Stimulated activated CD4-positive, alpha-beta T cell treated with anti-CD3 and anti-CD28 coated beads, Interleukin-4, amount 100 ng/mL, for 24 hours (primary cell): ENCODE measurements at places on chromosomes 2 and 18.

DNA sequence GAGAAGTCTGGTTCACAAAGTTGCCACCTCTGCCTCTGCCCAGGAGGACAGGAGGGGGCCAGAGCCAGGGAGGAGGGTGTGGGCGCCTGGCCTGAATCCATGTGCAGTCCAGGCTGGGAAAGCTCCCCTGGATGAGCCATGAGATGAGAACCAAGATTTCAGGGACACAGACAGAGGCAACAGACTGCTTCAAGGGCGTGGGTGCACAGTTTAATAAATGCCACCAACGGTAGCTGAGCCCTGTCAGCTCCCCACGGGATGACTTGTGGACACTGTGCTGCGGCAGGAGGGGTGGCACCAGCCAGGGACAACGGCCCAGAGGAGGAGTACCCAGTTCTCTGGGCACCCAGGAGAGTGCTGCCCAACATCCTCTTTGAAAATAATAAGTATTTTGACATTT, 15.2 kb downstream of the CAPG start:
- DNase-seq = no peak

DNA sequence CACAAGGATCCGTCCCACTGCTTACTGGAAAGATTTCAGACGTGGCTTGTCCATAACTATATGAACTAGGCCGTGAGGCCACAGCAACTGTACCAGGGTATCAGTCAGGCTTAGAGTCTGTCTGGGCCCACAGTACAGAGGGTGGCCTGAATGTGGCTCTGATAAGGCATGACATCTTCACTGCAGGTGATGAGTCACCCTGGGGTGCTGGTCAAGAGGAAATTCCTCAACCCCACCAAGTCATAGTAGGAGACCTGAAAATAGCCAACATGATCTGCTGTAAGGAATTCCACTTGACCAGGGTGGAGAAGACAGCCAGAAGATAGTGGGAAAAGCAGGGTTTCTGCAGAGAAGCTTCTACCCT, 107.7 kb downstream of the INHBB start:
- DNase-seq = no peak

DNA sequence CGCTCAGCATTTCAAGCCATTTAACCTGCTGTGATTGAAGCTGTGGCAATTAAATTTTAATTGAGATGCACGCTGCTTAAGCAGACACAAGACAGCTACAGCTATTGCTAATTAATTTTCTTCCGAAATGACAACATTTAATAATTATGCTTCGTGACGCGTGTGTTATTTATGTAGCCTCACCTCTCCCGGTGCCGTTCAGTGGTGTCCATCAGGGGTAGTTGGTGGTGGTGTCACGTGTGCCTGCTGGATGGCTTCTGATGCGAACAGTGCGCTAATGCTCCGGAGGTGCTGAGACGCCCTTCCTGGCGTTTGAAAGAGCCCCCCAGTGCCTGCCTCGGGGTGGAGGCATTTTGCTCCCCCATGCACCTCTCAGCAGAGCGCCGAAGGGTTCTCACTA, 39.5 kb downstream of the GLI2 start:
- DNase-seq = no peak

DNA sequence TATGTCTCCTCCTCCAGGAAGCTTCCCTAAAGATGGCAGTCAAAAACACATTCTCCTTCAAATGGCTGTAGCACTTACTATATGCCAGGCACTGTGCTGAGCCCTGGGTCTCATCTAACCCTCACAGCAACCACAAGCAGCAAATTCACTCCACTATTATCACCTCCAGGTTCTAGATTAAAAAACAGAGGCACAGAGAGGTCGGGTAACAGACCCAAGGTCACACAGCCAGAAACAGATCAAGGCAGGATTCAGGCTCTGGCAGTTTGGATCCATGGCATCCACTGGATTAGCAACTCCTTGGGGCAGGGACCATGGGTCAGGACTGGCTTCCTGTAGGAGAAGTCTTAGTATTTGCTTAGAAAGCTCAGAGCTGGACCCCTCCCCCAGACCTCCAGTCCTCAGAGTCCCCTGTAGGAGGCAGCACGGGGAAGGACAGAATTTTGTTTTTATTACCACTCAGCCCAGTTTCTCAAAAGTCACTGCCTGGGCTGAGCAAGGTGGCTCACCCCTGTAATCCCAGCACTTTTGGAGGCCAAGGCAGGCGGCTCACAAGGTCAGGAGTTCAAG, 34.4 kb downstream of the ZFP36L2 start:
- DNase-seq = no peak

DNA sequence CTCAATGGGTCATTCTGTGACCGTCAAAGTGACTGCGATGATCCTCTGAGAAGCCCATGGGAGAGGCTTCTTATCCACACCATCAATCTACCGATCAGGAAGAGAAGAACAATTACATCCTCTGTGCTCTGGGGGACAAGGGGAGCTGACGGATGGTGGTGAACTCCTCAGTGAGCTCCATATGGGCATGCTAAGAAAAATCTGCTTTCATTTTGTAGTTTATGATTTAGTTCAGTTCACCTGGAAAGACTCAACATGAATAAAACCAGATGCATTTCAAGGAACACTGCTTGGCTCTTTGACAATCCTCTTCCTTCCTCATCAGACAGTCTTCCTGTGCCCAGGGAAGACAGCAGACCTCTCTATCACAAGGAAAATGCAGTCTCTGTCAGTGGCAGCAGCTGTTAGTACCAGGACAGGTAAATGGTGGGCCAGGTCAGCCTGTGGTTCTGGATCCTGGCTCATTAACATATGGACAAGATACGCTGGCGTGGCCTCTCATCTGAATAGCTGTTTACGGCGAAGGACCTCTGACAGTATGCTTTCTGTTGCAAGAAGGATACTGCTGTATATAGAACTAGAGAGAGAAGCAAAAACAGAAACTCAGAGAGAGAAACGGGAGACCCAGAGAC, 176.9 kb downstream of the BCL2 start:
- DNase-seq = no peak

DNA sequence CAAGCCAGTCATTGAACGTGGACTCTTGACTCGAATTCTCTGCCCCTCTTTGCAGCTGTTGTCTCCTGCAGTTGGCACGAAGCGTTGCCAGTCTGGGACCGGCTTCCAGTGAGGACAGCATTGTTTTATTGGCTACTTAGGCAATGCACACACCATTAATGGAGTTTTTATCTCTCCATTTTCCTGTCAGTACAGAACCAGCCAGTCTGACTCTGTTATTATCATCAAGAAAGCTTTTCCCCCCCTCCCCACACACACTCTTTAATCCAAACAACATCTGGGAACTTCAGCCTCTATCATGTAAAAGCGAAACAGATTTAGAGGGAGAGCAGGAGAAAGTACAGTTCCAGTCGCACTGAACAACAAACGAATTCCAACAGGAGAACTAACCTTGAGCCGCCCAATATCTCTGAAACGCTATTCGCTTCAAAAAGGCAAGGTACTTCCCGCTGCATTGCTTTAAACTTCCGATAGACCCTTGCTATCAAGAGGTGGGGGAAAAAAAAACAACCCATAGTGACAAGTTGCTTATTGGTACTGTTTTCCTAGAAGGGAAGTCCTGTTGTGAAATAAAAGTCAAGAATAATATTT, 38.2 kb downstream of the ACVR1 start:
- DNase-seq = no peak
